ENCODE measurements at places on chromosomes 7 and 10. TPM values are rescaled to one million over a fixed set of nuclear protein-coding genes. Genes with fewer than 3 reads are reported as not detected.

DNA sequence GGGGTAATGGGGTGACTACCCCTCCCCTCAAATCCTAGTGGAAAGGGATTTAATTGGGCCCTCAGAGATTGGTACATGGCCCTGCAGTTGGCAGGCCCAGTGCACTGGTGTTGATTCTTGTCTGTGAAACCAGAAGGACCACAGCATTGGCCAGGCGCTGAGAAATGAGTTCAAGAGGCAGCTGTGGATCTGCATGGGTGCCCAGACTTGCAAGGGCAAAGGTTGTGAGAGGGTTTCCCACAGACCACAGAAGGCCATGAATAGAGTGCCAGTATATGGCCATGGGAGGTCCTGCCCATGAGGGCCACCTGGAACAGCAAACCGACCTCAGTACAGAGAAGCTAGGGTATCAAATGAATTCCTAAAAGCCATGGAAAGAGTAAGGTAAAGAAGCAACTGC is 32.9 kb downstream of the TMEM168 start:
- DNase-seq = no peak

Gene OR2A7
- polyA plus RNA-seq = 1.3 TPM

GRCh38 chr7:106659963-106660861 is 746 bp downstream of the CCDC71L start:
- DNase-seq = peak; percentile 82

- peak; percentile 64 for DNase-seq
Observed at GRCh38 chr10:92291921-92292845, 1.2 kb downstream of the MARCHF5 start.

Gene GJD4
- not detected for polyA plus RNA-seq

DNA sequence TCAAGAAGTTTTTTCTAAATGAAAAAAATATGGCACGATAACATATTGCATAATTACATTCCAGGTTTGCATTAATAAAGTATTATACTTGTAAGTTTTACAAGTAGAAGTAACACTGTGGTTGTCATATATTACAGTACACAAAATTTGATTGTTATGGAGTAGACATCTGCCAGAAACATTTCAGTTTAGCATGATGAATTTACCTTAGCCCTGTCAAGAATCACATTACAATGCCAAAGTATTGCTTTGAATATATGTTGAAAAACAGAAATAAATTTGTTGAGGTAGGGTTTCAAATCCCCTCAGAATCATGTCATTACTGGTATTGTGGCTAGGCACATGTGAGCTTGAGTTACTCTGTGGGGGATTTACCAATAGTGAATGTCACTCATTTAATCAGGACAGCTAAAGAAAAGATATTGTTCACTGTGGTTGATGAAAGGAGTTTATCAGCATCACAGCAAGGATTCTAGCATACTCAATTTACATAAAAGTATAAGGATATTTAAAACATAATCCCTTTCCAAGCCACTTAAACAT is 112.1 kb downstream of the MDFIC start:
- no peak for DNase-seq

DNA sequence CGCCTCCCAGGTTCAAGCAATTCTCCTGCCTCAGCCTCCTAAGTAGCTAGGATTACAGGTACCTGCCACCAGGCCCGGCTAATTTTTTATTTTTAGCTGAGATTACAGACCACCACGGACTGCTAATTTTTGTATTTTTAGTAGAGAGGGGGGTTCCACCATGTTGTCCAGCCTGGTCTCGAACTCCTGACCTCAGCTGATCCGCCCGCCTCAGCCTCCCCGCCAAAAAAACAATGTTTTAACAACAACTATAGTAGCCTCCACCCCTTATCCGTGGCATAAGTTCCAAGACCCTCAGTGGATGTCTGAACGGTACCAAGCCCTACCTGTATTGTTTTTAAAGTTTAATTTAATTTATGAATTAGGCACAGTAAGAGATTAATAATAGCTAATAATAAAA is 48.2 kb downstream of the GNA12 start:
- DNase-seq = no peak

- DNase-seq = no peak
Observed at GRCh38 chr7:54987772-54988171, 31.0 kb upstream of the EGFR start.

Gene WDFY4
- polyA plus RNA-seq = 0.14 TPM

DNA sequence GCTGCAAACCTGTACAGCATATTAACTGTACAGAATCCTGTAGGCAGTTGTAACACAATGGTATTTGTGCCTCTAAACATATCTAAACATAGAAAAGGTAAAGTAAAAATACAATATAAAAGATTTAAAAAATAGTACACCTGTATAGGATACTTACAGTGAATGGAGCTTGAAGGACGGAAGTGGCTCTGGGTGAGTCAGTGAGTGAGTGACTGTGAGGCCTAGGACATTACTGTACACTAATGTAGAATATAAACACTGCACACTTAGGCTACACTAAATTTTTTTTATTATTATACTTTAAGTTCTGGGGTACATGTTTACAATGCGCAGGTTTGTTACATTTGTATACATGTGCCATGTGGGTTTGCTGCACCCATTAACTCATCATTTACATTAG is 97.3 kb upstream of the STK17A start:
- DNase-seq = no peak

Gene ATRNL1
- 0.91 TPM for polyA plus RNA-seq

Gene LLCFC1
- not detected for polyA plus RNA-seq

DNA sequence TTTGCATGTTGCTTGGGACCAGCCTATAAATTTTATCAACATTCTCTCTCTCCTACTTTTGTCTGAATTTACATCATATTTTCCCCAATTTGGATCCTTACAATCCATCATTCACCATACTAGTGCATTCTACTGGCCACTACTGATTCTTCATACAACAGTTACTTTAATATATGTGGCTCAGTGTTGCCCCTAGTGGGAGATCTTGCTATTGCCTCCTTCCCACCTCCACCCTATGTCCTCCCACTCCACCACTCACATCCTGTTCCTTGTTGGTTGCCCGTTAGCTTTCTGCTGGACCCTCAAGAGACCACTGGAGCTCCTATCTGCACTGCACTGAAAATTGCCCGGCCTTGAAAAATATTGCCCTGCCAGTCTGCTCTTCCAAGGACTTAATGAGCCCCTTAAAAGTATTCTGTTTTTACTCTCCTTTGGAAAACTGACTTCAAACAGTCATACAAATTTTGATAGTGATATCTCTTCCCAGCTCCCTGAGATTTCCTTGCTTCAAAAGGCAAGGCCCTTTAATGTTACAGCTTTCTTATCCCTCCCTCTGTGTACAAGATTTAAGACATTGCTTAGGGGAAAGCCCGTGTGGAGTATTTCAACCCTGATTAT is 243.2 kb upstream of the TMEM229A start:
- no peak for DNase-seq

Gene SCART1
- 1.2 TPM for polyA plus RNA-seq

GRCh38 chr10:127506094-127506493 is 43.0 kb upstream of the NPS start:
- no peak for DNase-seq

GRCh38 chr10:125144206-125144605 is 16.2 kb downstream of the CTBP2 start:
- DNase-seq = no peak

DNA sequence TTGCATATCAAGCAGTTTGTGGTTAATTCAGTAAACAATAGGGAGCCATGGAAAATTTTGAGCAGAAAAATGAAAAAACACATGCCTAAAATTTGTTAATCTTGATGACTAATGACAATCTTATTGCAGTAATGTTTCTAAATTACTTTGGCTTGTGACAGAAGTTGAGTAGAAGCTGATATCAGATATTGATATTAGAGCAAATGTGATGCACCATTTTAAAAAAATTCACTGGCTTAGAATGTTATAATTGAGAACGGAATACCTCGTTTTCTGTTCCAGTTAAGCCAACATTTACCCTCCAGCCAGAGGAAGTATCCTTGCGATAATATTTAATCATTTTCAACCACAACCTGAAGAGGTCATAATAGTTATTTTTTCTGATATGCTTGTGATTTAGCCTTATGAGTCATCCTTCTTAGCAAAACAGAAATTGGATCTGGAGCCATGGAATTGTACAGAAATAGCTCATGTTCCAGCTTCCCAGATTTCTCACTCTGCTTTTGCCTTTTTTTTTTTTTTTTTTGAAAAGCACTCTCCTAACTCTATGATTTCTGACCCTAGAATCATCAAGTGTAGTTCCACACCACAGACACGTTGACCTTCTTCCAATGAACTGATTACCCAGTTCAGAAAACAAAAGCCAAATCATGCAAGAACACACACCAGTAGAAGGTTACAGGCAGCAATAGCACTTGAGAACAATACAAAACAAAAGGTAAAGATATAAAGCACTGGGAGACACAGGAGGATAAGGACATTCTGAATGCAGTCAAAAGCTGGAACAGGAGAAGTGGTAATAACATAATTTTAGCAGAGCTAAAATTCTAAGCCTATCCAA is 96.8 kb upstream of the PHYHIPL start:
- no peak for DNase-seq

DNA sequence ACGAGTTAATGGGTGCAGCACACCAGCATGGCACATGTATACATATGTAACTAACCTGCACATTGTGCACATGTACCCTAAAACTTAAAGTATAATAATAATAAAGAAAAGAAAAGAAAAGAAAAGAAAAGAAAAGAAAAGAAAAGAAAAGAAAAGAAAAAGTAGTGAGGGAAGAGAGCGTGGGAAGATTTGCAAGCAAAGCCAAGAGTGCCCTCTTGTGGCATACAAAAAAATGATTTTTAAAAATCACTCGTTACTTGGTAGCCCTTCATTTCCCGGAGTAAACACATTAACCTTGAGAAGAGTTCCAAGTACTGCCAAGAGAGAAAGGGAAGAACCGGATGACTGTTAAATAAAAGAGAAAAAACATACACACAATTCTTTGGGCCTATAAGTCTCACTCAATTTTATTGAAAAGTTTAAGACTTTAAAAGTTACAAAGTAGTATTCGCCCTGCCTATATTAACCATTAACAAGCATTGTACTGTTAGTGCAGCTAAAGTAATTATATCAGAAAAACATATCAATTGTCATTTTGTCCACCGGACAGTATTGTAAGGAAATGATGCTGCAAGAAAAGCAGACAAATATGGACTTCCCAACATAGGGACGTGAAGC is 6.2 kb upstream of the CH25H start:
- DNase-seq = no peak

DNA sequence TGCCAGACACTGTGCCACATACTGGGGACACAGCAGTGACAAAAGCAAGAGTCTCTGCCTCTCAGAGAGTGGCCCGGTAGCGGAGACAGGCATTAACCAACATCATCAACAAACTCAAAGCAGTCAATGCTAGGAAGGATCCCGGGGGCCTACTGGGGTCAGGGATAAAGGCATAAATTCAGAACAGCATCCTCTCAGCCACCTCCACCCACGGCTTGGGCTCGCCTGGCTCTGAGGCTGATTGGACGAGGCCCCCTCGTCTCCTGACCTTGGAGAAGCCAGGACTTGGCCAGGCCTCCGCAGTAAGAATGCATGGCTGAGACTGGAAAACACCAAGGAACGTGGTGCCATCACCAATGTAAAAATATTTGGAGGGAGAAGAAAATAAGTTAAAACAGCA is 102.1 kb downstream of the ARHGAP22 start:
- DNase-seq = no peak

GRCh38 chr10:12844811-12845483 is 156.6 kb downstream of the CCDC3 start:
- DNase-seq = no peak

DNA sequence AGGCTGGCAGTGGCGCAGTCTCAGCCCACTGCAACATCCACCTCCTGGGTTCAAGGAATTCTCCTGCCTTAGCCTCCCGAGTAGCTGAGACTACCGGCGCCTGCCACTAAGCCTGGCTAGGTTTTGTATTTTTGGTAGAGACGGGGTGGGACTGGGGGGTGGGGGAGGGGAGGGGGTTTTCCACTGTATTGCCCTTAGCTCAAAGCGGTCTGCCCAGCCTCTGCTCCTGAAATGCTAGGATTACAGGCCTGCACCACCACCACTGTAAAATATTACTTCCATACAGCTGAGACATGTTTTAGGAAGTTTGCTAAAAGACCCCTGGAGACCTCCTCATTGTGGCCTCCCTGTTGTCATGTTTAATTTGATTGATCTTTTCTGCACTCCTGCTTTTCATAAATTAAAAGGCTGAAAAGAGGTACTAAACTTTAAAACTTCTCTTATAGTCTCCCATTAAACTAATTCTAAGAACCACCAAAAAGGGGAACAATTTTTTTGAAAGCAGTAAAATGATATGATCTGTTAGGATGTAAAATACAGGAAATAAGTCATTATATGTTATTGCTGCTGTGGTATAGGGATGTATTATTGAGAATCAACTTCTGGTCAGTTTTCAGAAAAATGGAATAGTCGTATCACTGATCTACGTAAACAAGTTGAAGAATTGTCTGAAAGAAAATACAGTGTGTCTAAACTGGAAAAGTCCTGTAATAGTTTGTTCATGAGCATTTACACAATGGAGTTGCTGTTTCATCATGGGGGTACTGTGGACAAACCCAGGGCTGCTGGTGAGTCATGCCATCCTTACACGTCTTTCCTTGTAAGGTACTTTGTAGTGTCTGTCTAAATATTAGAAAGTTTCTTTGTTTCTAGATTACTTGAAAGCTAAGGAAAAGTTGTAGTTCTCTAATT is 72.9 kb upstream of the TMEM248 start:
- no peak for DNase-seq

Gene FGFR2
- 23.8 TPM for polyA plus RNA-seq

- peak; percentile 3 for DNase-seq
Observed at GRCh38 chr7:133139350-133139749, 57.5 kb upstream of the CHCHD3 start.

Gene PCDH15
- not detected for polyA plus RNA-seq

DNA sequence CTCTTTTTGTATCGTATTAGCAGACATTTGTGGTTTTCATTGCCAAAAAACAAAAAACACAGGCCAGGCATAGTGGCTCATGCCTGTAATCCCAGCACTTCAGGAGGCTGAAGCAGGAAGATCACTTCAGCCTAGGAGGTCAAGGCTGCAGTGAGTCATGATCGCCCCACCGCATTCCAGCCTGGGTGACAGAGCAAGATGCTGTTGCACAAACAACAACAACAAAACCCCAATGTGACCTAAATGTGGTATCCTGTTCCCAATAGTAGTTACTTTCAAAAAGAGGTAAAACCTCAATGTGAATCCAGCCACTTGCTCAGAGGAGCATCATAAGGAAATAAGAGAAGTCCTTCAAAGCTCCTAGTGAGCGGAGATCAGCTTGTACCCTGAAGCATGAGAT is 45.8 kb upstream of the SKAP2 start:
- DNase-seq = no peak

Gene RBP4
- 186 TPM for polyA plus RNA-seq

- DNase-seq = no peak
Observed at GRCh38 chr7:45872116-45873034, 507 bp downstream of the CCDC201 start.

Measured in pancreas (tissue), 10 donors.